Stimulated activated CD8-positive, alpha-beta memory T cell treated with anti-CD3 and anti-CD28 coated beads, Interleukin-7, amount 100 ng/mL, for 48 hours (primary cell): ENCODE measurements at places on chromosomes 13 and 19.

DNA sequence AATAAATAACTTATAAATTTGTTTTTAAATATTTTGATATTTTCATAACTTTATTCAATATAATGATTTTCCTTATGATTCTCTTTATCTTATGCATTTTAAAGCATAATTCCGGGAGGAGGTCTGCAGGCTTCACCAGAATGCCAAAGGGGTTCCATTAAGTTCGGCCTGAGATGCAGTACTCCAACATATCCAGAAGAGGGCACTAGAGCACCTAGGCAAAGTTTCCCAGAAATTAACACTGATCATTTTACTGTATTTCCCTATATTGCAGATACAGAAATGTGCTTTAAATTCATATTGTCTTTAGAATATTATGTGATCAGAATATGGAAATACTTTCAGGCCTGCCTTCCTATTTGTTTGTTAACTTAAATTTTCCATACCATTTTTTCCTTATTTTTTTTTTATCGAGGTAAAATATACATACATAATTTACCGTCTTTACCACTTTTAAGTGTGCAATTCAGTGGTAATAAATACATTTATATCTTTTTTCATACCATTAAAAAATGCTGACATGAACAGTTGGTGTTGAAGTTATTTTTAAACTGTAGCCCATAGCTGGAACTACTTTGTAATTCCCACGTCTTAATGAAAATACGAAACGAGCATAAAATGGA lies 58.9 kb upstream of the TM9SF2 start:
- DNase-seq: no peak

DNA sequence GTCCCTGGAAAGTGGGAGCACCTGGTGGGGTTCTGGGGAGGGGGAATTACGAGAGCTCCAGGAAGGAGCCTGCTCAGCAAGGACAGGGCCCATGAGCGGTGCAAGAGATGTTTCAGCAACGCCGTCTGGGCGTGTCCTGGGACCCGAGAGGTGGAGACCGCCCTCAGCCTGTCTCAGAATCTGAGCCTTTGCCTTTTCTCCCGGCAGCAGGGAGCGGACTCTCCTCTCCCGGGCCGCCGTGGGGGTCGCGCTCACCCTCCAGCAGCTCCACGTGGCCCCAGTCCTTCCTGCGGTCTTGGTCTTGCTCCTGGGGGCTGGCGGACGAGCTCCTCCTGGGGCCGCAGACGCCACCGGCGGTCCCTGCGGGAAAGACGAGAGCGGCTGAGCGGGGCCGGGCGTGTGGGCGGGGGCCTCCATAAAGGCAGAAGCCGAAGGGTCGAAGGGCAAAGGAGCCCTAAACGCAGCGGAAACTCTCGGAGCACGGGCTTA lies 714 bp downstream of the POLRMT start:
- DNase-seq: peak; percentile 34

DNA sequence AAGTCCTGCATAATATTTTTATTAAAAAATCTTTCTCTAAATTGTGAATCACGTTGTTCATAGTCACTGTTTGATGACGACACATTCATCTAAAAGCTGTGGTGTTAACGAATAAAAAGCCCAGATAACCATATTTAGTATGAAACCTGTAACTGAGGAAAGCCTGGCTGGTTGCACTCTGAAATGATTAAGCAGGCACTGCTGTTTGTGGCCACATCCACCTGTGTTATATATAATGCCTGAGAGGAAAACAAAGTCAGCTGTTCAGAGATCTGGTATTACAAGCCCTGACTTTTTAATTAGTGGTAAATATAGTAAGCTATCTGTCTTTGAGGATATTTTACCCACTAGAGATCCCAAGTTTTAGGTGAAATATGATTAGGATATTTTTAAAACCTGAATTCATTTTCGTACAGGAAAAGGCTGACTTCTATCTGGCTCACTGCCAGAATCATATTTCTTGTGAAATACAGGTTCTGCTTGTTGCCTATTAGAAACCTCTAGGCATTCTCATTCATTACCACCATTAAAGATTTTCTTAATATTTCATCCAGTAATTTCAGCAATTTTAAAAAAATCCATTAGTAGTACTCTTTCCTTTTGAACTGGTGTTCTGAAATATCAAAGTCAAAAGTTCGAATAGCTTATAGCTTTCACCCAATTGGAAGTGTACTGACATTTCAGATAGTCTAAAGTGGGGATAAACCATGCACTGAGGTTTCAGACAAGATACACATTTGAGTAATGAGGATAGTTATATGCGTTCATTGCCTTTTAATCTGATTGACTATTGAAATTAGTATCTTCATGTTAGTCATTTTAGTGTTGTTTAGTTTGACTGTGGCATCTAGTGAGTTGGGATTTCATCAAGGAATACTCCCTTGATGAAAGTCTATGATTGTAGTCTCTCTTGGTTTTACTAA lies 79.7 kb downstream of the LMO7 start:
- DNase-seq: no peak

DNA sequence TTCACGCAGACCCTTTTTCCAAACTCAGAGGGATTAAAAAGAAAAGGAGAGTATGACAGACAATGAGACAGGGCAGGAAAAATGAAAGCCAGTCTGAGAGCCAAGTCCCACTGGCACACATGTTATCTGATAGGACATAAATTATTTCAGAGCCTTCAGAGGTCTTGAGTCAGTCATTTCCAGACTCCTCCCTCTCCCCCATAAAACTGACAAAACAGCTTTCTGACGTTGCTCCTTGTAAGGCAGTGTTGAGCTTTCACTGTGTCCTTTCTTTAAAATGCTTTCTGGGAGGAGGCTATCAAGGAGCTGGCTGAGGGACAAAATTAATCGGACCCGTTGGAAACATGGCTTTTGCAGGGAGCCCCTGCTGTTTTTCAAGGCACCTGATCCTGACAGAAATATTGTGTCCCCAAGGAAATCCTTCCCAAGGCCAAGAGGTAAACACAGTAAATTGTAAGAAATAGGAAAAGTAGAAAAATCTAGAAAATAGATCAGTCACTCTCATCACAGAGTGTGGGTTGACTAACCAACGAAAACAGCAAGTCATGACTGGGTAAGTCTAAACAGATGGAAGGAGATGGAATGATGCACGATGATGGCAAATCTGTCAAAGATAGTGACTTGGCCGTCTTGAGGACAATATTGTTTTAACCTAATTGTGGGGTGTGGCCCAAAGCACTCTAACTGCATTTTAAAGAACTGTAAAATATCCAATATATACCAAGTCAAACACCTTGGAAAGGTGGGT lies 89.7 kb downstream of the DCT start:
- DNase-seq: no peak

DNA sequence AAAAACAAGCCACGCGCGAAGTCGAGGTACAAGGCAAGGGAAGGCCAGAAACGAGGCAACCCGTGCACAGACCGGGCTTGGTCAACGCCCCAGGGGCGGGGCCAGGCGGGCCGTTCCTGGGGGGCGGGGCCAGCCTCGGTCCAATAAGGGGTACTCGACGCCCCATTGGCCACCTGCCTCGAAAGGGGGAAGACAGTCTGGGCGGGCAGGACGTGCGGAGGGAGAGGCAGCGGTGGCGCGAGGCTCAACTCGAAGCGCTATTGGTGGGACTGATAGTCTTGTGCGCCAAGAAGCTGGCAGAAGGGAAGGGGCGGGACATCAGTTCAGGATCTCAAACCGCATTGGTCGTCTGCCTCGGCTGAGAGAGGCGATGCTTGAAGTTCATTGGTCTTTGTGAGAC lies at the start of gene LYPD4:
Gene LYPD4, minus strand, starts transcription at position 83 of the 400 bp plus-strand sequence. CDS start 5,398 bp downstream, outside the sequence.
- DNase-seq: no peak

DNA sequence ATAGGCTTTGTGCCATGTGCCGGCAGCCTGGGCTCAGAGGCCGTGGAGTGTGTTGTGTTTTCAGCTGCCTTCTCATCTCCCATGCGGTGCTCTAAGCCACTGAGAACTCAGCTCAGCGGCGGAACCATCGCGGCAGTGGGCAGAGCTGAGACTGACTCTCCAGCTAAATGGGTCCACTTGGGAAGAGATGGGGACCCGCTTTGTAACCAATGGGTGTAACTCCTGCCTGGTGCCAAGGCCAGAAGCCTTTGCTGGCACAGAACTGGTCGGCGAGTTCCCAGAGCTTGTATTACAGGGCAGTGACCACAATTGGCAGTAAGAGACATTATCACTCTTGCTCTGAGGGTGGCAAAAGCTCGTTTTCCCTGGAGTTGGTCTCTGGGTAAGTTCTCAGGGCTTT lies 183.0 kb downstream of the STK24 start:
- DNase-seq: no peak

DNA sequence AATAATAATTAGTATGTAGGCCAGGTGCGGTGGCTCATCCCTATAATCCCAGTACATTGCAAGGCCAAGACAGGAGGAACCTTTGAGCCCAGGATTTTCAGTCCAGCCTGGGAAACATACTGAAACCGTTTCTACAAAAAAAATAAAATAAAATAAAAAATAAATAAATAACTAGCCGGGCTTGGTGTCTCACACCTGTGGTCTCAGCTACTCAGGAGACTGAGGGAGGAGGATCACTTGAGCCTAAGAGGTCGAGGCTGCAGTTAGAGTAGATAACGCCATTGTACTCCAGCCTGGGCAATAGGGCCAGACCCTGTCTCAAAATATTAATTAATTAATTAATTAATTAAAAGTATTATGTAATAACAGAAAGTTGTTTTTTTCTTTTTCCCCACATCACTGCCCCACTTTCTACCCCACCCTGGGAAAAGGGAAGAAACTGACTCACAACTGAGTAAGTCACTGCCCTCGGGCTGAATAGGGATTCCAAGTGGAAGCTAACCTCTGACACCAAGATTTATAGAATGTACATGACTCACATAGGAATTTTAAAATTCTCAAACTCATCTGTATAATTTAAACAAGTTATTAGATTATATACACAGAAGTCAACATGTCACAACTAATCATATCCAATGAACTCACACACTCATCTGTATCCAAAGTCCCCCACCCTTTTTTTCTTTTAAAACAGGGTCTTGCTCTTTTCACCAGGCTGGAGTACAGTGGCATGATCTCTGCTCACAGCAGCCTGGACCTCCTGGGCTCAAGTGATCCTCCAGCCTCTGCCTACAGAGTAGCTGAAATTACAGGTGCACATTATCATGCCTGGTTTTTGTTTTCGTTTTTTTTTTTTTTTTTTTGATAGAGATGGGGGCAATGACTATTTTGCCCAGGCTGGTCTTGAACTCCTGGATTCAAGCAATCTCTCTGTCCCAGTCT lies 12.5 kb downstream of the ZNF611 start:
- no peak for DNase-seq

DNA sequence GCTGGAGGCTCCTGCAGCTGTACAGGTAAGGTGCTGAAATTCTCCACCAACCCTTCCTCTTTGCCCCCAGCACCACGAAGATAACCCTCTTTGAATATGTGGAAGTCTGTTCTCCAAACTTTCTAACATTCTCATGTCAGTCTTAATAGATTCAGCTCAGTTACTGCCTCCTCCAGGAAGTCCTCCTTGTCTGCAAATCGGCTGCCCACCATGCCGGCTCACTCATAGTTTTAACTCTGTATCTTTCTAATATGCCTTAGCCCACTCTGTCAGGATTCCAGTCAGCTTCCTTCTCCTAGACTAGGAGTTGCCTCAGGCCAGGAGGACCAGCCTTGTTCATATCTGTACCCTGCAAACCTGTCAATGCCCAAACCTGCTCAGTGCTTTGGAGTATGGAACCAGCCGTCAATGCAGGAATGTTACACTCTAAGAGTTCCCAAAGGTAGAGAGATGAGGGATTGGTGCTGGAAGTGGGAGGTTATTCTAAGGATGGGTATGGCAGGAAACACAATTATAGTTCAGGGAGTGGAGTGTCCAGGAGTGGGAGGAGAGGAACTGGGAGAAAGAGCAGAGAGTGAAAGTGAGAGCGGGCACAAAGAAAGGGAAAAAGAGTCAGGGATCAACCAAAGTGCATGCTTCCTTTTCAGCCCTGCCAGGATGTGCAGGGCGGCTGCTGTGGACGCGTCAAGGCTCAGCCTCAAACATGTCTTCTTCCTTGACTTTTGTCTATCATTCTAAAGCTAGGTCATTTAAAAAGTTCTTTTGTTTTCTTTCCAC lies 38.0 kb upstream of the ALOX5AP start:
- DNase-seq: no peak

- no peak for DNase-seq
Measured at GRCh38 chr13:37118016-37118415, 12.6 kb upstream of the CSNK1A1L start.

GRCh38 chr19:42480335-42481095 lies 37.8 kb upstream of the CXCL17 start:
- DNase-seq: no peak

GRCh38 chr19:10740798-10741197 lies 22.9 kb downstream of the DNM2 start:
- no peak for DNase-seq

- no peak for DNase-seq
Measured at GRCh38 chr19:35719402-35720162, 1.8 kb downstream of the KMT2B start.

DNA sequence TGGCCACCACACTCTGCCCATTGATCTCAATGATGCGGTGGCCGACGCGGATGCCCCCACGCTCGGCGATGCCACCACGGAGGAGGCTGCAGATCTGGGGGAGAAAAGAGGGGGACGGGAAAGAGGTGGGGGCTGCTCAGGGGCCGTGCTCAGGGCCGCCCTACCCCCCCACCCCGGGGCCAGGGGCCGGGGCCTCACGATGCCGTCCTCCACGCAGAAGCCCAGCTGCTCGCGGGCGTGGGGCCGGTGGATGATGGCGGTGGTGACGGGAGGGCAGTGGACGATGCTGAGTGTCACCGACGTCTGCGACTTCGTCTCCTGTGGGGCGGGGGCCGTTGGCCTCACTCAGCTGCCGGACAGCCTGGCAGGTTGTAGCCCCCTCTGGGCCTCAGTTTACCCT lies 10.3 kb downstream of the APBA3 start:
- DNase-seq: no peak

DNA sequence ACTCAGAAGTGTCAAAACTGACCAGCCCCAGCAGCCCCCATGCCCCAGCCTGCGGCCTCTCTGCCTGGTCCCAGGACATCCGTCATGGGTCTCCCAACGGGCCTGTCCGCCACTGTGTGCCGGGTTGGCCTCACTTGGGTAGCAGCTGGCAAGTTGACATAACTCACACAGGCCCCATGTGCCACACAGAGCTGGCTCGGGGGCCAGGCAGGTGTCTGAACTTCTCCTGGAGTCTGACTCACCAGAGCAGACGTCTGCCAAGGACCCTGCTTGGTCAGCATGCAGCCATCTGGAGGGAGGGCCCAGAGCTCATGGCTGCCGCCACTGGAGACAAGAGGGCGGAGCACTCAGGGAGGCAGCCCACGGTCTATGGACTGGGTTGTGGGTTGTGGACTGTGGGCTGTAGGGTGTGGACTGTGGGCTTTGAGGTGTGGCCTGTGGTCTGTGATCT lies 32.0 kb upstream of the TMEM255B start:
- no peak for DNase-seq

DNA sequence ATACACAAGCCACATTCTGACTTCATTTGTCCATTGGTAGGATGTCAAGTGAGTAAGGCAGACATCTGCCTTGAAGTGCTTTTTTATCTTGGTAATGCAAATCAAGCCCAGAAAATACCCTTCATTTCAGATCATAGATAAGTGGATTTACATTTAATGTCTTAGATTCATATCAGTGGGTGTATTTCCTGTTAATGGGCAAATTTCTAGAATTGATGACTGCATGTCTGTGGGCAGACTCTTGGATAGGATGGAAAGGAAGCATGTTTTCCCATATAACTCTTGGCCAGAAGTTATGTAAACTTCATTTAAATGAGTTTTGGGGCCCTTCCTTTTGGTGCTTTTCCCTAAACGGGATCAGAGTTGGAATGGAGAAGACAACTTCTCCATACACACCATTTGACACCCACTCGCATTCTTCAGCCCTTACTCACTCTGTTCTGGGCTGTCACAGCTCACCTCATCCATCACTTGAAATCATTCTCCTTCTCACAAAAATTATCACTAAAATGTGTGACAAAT lies 154.6 kb downstream of the FLT1 start:
- no peak for DNase-seq

- no peak for DNase-seq
Measured at GRCh38 chr13:51858433-51859247, 3.1 kb upstream of the CCDC70 start.
